Tibial nerve (tissue), 4 donors: ENCODE measurements at places on chromosomes 7 and 10. TPM values are rescaled to one million over a fixed set of nuclear protein-coding genes. Genes with fewer than 3 reads are reported as not detected.

DNA sequence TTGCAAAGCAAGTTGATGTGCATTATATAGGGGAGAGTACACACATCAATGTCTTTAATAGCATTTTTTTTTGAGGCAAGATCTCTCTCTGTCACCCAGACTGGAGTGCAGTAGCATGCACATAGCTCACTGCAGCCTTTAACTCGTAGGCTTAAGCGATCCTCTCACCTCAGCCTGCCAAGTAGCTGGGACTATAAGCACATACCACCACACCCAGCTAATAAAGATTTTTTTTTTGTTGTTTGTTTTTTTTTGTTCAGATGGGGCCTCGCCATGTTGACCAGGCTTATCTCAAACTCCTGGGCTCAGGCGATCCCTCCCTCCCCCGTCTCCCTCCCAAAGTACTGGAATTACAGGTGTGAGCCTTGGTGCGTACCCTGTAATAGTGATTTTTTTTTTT, 1.5 kb downstream of the UMAD1 start:
- no peak for DNase-seq
- no peaks in the 10 kb centered on the region for H3K4me1 ChIP-seq
- no peak overlapping the region for H3K4me3 ChIP-seq
- H3K27ac ChIP-seq = no peak overlapping the region
- H3K27me3 ChIP-seq = no peaks in the 10 kb centered on the region
- no peaks in the 10 kb centered on the region for H3K36me3 ChIP-seq

Gene MYL10
- total RNA-seq = not detected

DNA sequence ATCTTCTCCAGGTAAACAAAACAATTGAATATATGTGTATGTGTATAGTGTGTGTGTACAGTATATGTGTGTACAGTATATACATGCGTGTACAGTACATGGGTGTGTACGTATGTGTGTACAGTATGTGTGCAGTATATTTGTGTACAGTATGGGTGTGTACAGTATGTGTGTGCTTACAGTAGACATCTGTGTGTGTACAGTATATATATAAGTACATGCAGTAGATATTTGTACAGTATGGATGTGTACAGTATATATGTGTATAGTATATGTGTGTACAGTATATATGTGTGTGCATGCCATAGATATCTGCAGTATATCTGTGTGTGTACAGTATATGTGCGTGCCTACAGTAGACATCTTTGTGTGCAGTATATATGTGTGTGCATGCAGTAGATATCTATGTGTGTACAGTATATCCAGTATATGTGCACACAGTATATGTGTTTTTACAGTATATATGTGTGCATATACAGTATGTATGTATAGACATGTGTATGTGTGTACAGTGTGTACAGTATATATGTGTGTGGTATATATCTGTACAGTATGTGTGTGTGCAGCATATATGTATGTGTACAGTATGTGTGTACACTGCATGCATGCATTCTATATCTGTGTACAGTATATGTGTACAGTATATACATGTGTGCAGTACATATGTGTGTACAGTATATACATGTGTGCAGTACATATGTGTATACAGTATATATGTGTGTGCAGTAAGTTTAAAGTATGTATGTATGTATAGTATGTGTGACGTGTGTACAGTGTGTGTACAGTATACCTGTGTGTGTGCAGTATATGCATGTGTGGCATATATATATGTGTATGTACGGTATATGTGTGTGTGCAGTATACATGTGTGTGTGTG, 37.3 kb upstream of the SLC39A12 start:
- H3K4me1 ChIP-seq = no peaks in the 10 kb centered on the region
- no peak overlapping the region for H3K4me3 ChIP-seq
- H3K27ac ChIP-seq = no peak overlapping the region
- H3K27me3 ChIP-seq = no peaks in the 10 kb centered on the region

DNA sequence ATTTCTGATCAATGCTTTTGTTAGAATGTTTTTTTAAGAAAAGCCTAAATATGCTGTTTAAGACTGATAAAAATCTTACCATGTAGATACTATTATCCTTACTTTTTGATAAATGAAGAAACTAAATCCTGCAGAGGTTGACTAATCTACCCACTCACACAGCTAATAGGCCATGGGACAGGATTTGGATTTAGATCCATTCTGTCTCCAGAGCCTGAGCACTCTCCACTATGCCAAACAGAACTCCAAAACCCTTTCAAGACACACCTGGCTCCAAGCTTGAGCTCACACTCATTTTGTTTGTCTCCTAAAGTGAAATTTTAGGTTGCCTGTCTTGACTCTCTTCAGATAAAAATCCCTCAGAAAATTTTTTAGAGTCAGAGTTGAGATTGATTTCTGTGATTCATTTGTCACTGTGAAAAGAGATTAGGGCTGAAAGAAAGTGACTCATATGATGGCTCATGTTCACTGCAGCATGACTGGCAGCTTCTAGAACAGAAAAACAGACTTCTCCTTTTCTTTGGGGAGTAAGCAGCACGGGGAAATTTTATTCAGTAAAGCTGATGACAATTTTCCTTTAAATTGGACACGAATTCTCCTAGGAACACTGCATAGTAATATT, 132.3 kb upstream of the POT1 start:
- no peaks in the 10 kb centered on the region for H3K4me1 ChIP-seq
- H3K27me3 ChIP-seq = no peaks in the 10 kb centered on the region
- peak overlapping the region; percentile 89 for H3K27ac ChIP-seq

DNA sequence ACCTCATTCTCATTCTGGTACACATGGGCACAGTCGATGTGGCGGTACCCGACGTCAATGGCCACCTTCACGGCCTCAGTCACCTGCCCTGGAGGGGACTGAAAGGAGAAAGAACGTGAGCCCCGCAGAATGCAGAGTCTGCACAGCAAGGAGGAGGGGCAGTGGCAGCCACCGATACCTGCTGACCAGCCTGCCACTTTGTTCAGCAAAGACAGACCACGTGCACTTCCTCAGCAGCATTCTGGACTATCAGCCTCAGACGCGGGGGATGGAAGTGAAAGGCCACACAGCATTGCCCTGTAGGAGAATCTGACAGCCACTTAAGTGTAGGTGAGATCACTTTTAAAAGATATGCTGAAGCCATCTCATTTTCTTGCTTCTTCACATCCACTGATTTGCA, 7.2 kb downstream of the AKR1B1 start:
- no peaks in the 10 kb centered on the region for H3K27me3 ChIP-seq
- no peak overlapping the region for H3K4me3 ChIP-seq
- no peak overlapping the region for H3K27ac ChIP-seq
- peaks cover 24% of the 10 kb centered on the region for H3K36me3 ChIP-seq
- no peak for DNase-seq

DNA sequence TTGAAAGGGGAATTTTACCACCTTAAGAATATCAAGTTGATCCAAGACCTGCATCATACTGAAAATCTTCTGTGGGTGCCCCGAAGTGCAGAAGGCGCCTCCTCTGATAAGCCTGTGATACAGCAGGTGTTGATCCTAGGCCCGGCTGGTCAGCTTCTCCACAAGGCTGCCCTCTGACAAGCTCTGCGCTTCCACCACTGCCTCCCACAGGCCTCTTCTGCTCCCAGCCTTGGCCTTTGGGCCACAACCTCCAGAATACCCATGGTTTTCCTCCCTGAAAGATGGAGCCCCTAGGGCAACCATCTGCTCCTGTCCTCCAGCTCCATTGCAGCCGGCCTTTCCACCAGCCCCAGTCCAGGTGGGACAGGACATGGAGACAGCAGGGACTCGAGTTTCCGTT, 5.6 kb upstream of the OGDHL start:
- no peaks in the 10 kb centered on the region for H3K36me3 ChIP-seq
- H3K27ac ChIP-seq = no peak overlapping the region
- no peak for DNase-seq
- peaks cover 61% of the 10 kb centered on the region for H3K27me3 ChIP-seq

DNA sequence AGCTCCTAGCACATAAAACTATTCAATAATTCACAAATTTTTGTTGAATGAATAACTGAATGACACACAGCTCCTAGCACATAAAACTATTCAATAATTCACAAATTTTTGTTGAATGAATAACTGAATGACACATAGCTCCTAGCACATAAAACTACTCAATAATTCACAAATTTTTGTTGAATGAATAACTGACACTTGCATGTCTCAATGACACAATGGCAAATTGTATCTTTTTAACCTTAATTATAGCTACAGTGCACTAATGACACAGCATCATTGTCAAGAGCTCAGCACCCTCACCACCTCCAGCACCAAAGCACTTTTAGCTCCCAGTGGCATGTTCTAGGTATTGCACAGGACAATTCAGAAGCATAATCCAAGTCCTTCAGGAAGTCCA, 131.6 kb downstream of the PDE1C start:
- no peak for DNase-seq
- H3K27ac ChIP-seq = no peak overlapping the region
- H3K4me3 ChIP-seq = no peak overlapping the region
- no peaks in the 10 kb centered on the region for H3K27me3 ChIP-seq
- H3K36me3 ChIP-seq = no peaks in the 10 kb centered on the region

Gene PSAP
- total RNA-seq = 1,009 TPM

Gene HHEX
- total RNA-seq = 6.3 TPM

DNA sequence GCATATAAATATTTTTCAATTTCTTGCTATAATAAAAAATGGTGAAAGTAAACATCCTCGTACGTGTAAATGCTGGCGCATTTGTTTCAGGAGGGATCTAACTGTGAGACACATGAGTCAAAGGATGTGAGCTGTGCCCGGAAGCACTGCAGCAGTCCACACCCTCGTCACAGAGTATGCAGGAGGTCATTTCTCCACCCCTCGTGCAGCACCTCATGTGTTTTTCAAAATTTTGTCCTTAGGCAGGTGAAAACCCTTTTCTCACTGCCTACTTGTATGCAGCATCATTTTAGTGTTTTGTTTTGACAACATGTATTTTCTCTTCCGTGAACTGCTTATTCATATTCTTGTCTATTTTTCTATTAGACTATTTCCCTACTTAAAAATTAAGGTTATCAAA, 162.7 kb downstream of the AVL9 start:
- H3K27me3 ChIP-seq = no peaks in the 10 kb centered on the region
- no peaks in the 10 kb centered on the region for H3K36me3 ChIP-seq
- no peak overlapping the region for H3K4me3 ChIP-seq
- no peak for DNase-seq

DNA sequence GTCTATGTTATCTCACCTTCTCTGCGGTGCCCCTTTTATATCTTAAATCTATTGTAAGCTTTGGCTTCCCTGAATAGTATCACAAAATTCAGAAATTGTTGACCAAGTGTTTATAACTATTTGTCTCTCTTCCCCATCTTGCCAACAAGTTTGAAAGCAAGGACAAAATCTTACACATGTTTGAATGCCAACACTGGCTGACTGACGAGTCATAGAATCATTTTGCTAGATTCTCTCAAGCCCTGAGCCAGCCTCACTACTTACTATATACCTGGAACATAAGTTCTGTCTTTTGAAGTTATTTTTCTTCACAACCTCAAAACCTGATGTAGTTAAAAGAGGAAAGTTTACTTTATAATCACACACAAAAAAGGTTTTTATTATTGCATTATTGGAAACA, 700.7 kb downstream of the PHTF2 start:
- no peak overlapping the region for H3K4me3 ChIP-seq
- no peak for DNase-seq
- H3K27me3 ChIP-seq = no peaks in the 10 kb centered on the region
- H3K4me1 ChIP-seq = no peaks in the 10 kb centered on the region

Gene CTAGE4
- 3.1 TPM for total RNA-seq

Gene PNLIPRP1
- 2.4 TPM for total RNA-seq

Gene LRRC4
- 2.2 TPM for total RNA-seq

Gene FOXI2
- 0.87 TPM for total RNA-seq

GRCh38 chr7:30831227-30831626, 60.0 kb downstream of the MINDY4 start:
- no peak for DNase-seq
- no peak overlapping the region for H3K4me3 ChIP-seq
- no peaks in the 10 kb centered on the region for H3K27me3 ChIP-seq

- H3K36me3 ChIP-seq = no peaks in the 10 kb centered on the region
- H3K27ac ChIP-seq = no peak overlapping the region
- H3K4me1 ChIP-seq = no peaks in the 10 kb centered on the region
- no peak for DNase-seq
These were observed 78.2 kb upstream of the ZNF92 start for GRCh38 chr7:65295409-65295808.

DNA sequence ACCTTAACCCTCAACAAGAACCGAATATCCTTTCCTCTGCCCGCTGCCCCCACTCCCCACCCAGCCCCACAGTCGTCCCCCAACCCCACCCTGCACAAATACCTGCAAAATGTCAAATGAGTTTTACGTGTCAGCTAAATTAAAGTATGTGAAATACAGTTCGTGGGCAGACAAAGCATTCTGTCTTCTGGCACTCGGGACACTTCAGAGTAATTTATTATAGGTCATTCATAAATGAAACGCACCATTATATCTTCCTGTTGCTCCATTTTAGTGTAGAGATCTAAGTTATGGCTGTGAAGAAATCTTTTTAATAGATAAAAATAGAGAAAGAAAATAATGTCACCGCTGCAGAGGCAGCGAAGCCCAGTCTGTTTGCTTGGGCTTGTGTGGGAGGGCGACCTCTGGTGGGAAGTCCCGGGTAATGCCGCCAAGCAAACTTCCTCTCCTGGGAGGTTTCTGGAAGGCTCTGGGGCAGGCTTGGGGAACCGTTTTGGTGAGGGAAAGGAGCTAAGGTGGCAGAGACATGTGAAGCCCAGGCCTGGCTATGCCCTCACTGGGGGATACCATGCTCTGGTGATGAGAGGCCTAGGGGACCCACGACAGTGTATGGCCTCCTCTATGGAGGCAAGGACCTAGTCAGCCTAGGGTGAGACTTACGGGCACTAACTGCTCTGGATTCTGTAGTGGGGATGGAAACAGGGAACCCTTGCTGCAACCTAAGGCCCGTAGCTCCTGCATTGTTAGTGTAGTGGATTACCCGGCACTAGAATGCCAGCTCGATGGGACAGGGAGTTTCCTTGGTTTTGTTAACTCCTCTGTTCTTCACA, 604.9 kb downstream of the LRMDA start:
- no peaks in the 10 kb centered on the region for H3K36me3 ChIP-seq
- DNase-seq = peak; percentile 74
- no peaks in the 10 kb centered on the region for H3K4me1 ChIP-seq
- H3K27ac ChIP-seq = peak overlapping the region; percentile 42
- no peaks in the 10 kb centered on the region for H3K27me3 ChIP-seq

Gene CDHR3
- 18.2 TPM for total RNA-seq

DNA sequence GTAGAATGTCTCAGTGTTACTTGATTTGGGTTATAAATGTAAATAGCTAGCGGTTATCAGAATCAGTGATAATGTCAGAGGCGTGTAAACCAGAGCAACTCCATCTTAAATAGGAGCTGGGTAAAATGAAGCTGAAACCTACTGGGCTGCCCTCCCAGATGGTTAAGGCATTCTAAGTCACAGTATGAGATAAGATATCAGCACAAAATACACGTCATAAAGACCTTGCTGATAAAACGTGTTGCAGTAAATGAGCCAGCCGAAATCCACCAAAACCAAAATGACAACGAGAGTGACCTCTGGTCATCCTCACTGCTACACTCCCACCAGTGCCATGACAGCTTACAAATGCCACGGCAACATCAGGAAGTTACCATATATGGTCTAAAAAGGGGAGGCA, 172.3 kb downstream of the CHRM2 start:
- no peak overlapping the region for H3K27ac ChIP-seq
- no peaks in the 10 kb centered on the region for H3K36me3 ChIP-seq

Gene MSMB
- total RNA-seq = not detected
